ENCODE measurements at places on chromosomes 6 and 20. TPM values are rescaled to one million over a fixed set of nuclear protein-coding genes. Genes with fewer than 3 reads are reported as not detected.

GRCh38 chr6:167139761-167140160, 16.9 kb downstream of the CCR6 start:
- no peak for DNase-seq

DNA sequence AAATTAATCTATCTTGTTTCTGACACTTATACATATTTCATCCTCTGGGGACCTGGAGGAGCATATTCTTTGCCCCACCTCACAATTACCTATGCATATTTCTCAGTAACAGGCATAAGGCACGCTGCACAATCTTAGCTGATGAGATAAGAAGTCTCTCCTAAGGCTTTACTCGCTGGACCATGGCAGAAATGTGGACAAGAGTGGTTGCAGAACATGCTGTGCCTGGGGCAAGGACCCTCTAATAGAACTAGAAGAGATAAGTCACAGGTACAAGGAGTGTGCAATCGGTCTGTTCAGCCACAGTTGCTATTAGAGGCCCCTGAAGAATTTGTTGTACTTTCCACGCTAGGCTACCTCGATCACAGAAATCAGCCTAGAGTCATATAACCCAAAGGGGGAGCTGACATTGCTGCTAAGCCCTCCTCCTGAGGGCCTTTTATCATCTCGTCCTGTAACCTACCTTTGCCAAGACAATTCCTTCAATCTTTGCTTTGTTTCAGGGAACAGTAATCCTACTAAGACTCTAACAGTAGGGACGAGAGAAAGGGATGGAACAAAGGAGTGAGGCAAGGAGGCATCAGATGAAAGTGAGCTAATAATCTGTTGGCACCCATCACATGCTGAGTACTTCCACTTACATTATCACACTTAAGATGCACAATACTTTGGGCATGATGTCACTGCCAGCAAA, 16.1 kb upstream of the DEFB129 start:
- peak; percentile 4 for DNase-seq

GRCh38 chr6:128316258-128316929, 204.0 kb downstream of the PTPRK start:
- no peak for DNase-seq

HMGCLL1 gene
- polyA plus RNA-seq = 1.5 TPM

XKR7 gene
- polyA plus RNA-seq = 0.58 TPM

All from renal pelvis (tissue), 12 donors.